ENCODE measurements at places on chromosomes 7 and 10. TPM values are rescaled to one million over a fixed set of nuclear protein-coding genes. Genes with fewer than 3 reads are reported as not detected.

- DNase-seq: peak; percentile 7
Measured at GRCh38 chr7:127751490-127752448, 99.8 kb downstream of the SND1 start.

DNA sequence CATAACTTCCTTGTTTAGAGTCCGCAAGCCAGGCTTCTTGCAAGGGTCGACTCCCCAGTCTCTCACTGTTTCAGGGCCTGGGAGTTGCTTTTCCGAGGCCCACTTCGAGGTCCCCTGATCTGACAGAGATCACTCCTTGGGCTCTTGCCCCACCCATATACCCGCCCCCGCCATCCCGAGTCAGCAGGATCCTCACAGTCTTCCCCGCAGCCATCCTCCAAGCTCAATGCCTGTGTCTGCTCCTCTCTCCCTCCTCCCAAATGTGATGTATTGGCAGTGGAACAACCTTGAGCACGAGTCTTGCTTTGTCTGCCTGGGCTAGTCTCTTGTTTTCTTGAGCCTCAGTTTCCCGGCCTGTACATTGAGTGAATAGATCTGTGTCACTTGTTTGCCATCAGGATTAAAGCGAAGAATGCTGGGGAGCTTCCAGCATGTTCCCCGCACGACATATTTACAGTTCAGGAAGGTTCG is 2.4 kb upstream of the HMX2 start:
- DNase-seq: no peak

Gene OR2A1
- total RNA-seq: 0.84 TPM

- no peak for DNase-seq
Measured at GRCh38 chr10:76301211-76301610, 869.8 kb downstream of the LRMDA start.

Data from tibial nerve (tissue), 4 donors.